Sigmoid colon (tissue), 7 donors: ENCODE measurements at places on chromosomes 13 and 19. TPM values are rescaled to one million over a fixed set of nuclear protein-coding genes. Genes with fewer than 3 reads are reported as not detected.

GFY gene
- total RNA-seq, result not detected

CCNE1 gene
- 2.5 TPM for total RNA-seq

PSG2 gene
- total RNA-seq, result not detected

CYP2F1 gene
- total RNA-seq, result not detected

ZNF730 gene
- total RNA-seq, result 0.36 TPM

SIGLEC10 gene
- total RNA-seq, result 2.5 TPM

CSNK1G2 gene
- total RNA-seq, result 35.9 TPM

LRG1 gene
- 0.36 TPM for total RNA-seq

SIGLEC14 gene
- 5.6 TPM for total RNA-seq

NRTN gene
- 12.2 TPM for total RNA-seq
